Activated effector memory CD4-positive, alpha-beta T cell treated with anti-CD3 and anti-CD28 coated beads, Interleukin-2, amount 50 U/mL, for 16 hours (primary cell): ENCODE measurements at places on chromosomes 4 and X.

DNA sequence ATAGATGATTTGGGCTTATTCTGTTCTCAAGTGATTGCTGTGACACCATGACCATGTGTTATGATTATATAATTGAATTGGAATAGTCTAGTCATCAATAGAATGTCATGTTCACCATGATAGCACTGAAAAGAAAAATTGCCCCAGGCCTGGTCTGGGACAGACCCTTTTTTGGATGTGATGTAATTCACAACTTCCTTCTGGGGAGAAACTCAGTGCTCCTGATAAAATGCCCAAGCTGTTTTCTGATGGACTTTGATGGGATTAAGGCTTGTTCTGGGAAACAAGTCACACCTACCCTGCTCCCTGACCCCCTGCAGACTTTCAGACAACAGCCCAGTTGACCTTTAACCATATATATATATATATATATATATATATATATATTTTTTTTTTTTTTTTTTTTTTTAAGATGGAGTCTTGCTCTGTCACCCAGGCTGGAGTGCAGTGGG lies 65.3 kb downstream of the RHOH start:
- DNase-seq = no peak

- DNase-seq = no peak
Observed at GRCh38 chr4:161525121-161525520, 638.7 kb downstream of the FSTL5 start.

- no peak for DNase-seq
Observed at GRCh38 chrX:101117701-101118100, 19.7 kb downstream of the CENPI start.

DNA sequence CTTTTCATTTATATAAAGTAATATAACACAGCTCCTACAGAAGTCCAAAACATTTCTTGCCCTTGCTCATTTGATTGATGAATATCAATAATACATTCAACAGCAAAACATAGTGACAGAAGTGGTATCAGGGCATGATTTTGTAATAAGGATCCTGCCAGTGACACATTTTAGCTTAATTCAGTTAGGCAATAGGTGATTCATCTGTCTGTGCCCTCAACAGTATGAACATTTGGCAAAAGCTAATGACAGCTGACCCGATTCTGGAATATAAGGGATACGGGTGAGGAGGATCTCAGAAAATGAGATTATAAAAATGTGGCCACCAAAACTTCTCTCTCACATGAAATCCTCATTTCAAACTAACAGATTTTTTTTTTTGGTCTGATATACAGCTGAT lies 294.0 kb downstream of the CAMK2D start:
- DNase-seq = no peak

DNA sequence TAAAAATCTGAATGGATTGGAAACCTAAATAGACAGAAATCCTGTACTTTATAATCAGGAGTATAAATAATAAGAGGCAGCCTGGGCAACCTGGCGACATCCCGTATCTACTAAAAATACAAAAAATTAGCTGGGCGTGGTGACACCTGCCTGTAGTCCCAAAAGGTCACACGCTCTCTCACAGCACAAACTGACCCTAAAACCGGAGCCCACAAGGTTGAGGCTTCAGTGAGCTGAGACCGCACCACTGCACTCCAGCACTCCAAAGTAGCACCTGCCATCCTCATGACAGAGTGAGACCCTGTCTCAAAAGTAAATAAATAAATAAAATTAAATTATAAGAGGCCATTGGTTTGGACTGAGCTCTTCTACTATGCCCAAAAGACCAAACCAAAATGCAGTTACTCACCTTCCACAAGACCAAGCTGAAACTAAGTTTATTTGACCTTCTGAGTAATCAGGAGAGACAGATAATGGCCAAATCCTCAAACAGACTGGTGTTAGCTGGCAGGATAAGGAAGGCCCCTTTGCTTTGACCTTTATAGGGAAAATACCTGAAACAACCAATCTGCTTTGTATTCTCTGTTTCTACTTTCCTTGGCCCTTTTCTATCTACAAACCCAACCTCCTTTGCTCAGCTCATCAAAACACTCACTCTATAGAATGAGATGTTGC lies 3.2 kb upstream of the GRSF1 start:
- DNase-seq = no peak

DNA sequence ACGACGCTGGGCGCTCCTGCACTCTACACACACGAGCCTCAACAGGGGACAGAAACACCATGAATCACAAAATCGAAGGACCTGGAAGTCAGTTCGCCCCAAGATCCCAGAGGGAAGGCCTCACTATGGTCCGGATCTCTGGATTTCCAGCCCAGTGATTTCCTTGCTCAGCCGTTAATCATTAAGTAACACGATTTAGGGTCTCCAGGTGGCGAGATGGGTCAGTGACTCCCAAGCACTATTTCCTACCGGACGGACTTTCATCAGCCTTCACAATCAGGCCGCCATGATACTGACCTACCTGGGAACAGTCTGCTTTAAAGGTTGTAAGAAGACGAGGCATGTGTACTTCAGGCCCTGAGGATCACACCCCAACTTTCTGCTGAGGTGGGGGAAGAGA lies 63.7 kb downstream of the FAT1 start:
- DNase-seq = no peak

DNA sequence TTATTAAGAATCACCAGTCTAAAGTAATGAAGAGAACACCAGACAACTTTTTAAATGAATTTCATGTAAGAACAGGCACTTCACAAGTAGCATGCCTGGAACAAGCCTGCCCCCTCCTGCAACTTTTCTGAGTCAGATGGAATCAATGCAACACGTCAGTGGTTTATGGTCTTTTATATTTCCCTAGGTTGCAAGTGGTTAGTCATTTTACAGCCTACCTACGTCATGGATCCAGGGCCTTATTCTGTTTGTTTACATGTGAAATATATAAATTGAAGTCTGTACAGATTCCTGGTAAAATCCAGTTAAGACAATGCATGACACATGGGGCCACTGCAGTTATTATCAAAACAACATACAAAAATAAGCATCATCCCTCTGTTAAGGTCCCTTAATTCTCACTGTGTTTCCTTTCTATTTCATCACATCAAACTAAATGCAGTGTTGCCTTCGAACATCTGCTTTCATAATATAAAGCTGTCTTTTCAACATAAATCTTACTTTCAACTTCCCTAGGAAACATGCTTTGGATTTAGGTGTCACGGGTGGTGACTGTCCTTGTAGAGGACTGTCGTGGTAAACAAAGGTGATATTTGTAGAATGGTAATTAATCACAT lies 309.3 kb downstream of the FRMPD4 start:
- no peak for DNase-seq

- no peak for DNase-seq
Observed at GRCh38 chrX:121238093-121238492, 190.7 kb downstream of the GLUD2 start.

DNA sequence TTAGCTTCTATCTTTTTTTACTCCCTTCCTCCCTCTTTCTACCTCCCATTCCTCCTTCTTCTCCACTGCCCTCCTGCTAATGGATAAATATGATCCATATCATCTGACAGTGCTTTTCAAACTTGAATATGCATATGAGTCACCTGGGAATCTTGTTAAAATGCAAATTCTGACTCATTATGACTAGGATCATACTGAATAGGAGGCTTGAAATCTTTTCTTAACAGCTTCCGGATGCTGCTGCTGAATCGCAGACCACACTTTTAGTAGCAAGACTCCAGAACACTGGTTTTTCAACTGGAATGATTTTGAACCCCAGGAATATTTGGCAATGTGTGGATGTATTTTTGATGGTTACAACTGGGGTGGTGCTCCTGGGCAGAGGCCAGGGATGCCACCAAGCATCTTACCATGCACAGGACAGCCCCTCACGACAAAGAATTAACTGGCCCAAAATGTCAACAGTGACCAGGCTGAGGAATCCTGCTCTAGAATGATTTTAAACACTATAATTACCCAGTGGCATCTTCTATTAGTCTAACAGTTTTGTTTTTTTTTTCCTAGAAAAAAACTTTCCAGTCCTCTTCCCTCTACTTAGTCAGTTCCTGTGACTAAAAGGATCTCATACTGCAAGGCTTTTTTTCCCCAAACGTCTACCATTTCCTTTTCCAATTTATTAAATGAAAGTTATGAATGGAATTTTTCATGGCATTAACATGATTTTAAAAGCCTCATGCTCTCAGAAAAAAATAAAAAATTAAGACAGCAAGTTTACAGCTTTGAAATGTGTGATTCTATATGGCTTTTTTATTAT lies 10.6 kb upstream of the PYURF start:
- no peak for DNase-seq

- DNase-seq = no peak
Observed at GRCh38 chr4:182348779-182349326, 105.7 kb downstream of the TENM3 start.

DNA sequence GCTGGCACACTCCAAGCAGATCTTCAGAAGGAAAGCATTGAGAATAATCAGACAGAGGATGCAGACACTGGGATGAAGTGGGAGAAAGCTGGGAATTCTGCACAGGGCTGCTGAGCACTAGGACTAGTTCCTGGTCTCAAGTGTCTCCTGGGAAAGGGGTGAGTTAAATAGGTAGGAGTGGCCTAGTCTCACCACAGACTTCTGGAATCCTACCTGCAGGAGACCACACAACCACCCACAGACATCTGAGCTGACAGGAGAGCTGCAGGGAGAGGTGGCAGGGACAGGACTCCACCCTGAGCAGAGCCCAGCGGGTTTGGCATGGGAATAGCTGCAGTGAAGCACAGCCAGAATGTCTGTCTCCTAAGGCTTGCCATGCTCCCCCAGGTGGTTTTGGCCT lies 95.1 kb upstream of the GALNTL6 start:
- DNase-seq = no peak

DNA sequence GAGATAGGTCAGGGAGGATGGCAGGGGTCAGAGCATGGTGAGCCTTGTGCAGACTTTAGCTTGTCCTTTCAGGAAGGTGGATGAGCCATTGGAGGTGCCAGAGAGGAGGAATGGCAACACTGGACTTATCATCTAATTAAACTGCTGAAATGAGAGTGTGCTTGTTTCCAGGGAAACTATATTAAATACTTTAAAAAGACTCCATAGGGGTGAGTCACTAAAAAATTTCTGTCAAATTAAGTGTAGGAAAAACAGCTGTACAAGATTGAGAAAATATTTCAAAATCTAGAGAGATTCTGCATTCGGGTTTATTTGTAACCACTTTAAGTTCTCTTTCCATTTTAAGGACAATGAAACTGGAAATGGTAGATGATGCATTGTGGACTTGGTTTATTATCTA lies 11.4 kb downstream of the FRAS1 start:
- no peak for DNase-seq

DNA sequence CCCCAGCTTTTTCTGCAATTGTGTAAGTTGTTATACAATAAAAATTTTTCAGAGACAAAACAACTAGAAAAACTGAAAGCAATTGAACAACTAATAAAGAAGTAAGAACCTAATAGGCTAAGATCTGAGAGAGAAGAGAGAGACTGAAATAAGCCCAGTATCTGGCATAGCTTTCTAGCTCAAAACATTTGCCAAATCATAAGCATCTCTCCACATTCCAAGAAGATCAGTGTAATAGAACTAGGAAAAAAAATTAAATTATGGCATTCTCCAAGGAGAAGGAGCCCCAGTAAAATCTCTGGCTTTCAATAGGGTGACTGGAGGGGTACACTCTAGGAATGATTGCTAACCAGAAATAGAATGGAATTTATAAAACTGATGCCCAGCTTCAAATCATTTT lies 19.0 kb upstream of the PPP3CA start:
- no peak for DNase-seq

- DNase-seq = no peak
Observed at GRCh38 chr4:17206829-17207801, 304.8 kb downstream of the QDPR start.

GRCh38 chr4:95596676-95597075 lies 47.9 kb upstream of the UNC5C start:
- no peak for DNase-seq

DNA sequence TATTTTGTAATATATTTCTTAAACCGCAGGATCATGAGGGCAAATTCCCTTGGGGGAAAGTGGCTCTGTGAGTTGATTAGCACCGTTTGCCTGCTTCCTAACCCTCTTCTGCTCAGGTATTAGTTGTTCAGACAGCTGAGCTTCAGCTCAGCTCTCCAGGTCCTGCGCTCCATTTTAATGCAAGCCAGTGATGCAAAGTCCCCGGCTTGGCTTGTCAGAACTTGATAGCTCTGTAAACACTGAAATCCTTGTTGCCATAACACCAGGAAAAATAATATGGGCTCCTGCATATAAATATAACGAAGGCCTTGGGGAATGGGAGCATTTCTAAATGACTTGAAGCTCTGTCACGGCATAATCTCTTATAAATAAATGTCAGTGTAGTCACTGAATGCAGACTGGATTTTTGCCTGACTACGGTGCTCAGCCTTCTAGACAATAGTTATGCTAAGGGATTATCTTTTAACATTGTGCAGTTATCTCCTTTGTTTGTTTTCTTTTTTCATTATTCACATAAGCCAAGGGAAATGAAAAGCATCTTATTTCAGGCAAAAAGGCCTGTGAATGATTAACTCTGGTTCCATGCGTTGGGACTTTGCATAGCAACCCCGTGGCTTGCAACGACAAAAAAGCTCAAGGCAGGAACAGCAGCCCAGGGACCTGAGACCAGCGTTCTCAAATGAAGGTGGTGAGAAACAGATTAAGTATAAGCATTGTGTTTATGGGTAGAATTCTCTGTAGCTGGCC lies 253.2 kb downstream of the SPRY1 start:
- no peak for DNase-seq

GRCh38 chr4:159723341-159724048 lies 620.6 kb downstream of the RAPGEF2 start:
- DNase-seq = no peak

- no peak for DNase-seq
Observed at GRCh38 chrX:15563056-15563455, 37.7 kb downstream of the ACE2 start.

DNA sequence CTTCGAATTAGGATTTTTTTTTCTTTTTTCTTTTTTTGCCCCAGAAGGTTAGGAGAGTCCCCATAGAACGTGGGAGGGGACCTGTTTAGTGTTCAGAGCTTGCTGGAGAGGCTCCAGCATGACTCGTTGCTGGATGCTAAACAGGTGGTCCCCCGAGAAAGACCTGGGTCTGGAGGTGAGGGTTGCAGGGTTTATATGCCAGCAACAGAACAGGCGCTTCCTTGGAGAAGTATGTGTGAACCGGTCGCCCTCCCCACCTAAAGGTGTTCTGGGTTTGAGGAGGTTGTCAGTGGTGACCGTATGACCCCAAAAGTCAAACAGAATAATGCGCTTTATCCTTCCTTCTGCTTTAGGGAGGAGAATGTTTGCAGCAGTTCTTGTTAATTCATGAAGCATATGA lies 52.1 kb upstream of the SHOX start:
- no peak for DNase-seq

DNA sequence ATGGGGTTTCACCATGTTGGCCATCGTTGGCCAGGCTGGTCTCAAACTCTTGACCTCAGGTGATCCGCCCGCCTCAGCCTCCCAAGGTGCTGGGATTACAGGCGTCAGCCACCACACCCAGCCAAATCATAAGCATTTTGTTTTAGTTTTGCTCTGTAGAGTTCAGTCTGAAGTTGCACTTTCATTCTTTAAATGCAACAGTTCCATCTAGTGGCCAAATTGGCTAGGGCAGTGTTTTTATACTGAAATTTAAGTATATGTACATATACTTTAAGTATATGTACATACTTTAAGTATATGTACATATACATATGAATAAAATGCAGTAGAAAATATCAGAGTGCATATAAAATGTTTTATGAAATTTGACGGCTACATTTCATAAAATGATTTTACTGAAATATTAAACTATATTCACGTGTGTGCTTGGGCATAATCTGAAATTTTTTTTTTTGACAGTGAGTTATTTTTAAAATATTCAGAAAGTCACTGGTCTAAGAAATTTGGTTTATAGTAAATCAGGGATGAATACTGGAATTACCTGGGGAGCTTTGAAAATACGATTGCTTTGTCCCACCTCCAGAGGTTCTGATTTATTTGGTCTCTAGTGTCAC lies 145.5 kb downstream of the NWD2 start:
- DNase-seq = no peak
